Left forelimb (tissue), 1 donor: ENCODE measurements at places on chromosomes 1 and 21.

DNA sequence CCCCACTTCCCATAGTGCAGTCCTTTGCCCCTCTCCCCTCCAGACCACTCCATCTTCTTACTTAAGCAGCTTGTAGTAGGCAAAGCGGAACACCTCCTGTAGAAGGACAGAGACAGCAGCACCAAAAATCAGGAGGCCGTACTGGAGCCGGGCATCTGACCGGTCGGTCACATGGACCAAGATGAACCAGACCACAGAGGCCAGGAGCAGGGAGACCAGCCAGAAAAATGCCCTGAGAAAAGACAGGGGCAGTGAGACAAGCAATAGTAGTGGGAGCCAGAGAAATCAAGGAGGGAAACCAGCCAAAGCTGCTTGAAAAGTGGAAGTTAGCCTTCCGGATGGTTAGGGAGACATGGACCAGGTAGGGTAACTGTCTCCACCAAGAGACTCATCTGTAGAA lies 920 bp downstream of the APH1A start:
- DNase-seq: no peak

DNA sequence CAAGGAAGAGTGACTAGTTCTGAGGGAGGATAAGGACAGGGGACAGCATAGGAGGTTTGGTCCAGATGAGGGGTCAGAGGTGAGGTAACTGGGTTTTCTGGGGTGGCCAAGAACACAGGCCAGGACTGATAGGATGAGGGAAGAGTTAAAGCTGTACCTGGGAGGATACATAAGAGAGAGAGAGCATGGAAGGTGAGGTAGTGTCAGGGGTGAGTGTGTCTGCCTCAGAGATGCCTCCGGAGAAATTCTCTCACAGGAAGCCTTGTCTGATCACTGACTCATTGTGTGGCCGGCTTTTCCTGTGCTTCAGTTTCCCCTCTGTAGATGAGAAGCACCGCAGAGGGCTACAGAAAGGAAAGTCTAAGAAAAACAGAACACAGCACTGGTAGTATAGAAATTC lies 40.2 kb downstream of the FASLG start:
- no peak for DNase-seq

DNA sequence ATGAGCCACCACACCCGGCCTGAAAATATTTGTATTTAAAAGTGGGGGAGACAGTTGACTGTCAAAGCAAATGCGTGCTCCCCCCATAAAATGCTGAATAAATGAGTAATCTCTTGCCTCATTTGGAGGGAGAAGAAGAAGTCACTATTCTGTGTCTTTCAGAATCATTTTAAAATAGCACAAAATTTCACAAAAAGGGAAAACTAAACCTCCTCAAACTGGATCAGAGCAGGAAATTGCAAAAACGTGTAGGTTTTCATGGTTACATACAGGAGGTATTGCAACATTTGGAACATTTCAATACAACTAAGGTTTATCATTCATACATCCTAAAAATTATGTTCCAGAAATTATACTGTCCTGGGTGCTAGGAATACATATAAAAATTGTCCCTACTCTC lies 13.6 kb downstream of the MTF1 start:
- no peak for DNase-seq

DNA sequence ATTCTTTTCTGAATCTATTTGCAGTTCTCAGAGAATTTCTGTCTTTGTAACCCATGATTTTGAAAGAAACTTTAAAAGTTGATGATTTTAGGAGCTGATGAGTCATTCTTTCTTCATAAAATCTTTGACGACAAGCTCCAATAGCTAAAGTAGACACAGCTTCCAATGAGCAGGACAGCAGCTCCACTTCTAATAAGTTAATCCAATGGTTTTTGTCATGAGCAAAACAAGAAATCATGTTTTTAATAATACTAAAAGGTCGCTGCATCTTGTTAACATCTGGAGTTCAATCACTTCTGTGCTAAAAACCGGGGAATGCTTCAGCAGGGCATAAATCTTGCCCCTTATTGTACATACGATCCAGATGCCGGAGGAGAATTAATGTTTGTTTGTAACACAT lies 48.9 kb upstream of the GORAB start:
- no peak for DNase-seq

DNA sequence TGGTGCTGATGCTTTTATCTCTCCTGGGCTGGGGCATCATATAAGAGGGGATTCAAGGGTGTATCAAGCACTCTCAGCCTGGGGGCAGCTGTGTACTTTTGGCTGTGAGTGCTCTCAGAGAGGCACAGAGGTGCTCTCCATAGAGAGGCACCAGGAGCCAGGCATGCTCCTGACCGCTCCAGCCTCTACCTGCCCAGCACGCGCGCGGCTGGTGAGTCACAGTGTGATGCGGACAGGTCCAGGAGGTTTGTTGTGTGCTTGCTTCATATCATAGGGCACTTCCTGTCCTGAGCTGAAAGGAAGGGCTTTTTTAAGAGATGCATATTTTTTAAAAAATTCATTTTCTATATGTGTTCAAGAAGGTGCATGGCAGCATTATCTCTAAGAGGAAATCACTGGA lies 93.6 kb upstream of the BCAR3 start:
- no peak for DNase-seq

DNA sequence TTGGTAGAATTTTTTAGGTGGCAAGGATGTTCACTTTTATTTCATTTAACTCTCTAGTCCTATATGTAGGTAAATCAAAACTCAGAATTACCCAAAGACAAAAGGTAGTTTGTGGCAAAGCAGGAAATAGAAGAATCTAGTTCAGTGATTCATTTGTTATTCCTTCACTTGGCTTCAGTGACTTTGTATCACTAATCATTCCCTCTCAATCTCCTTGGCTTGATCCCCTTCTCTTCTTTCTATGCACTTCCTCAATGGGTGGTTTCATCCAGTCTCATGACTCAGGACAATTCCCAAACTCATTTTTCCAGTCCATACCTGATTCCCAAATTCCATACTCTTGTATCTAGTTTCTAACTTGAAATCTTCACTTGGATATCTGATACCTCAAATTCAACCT lies 64.9 kb downstream of the PRKACB start:
- no peak for DNase-seq

DNA sequence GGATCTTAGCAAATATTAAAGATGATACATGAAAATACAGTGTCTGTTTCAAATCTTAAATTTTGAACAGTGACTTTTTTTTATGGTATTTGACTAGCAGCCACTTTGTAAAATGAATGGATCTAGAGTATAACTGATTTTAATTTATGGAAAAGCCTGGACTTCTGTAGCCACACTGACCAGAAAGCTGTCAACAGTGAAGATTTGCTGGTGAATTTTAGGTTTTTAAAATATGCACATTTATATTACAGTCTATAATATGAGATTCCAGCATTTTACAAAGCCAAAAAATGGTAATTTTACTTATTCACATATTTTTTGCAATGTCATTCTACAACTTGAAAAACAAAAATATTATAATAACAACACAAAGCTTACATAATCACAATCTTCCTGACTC lies 131.8 kb downstream of the NEGR1 start:
- no peak for DNase-seq

GRCh38 chr1:110506541-110506940 lies 12.4 kb downstream of the KCNA10 start:
- no peak for DNase-seq

DNA sequence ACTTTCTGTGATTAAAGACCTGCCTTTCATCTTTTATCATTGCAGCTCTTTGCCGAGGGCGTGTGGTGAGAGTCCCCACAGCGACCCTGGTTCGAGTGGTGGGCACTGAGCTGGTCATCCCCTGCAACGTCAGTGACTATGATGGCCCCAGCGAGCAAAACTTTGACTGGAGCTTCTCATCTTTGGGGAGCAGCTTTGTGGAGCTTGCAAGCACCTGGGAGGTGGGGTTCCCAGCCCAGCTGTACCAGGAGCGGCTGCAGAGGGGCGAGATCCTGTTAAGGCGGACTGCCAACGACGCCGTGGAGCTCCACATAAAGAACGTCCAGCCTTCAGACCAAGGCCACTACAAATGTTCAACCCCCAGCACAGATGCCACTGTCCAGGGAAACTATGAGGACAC lies 32.0 kb downstream of the PTGFRN start:
- DNase-seq: no peak

DNA sequence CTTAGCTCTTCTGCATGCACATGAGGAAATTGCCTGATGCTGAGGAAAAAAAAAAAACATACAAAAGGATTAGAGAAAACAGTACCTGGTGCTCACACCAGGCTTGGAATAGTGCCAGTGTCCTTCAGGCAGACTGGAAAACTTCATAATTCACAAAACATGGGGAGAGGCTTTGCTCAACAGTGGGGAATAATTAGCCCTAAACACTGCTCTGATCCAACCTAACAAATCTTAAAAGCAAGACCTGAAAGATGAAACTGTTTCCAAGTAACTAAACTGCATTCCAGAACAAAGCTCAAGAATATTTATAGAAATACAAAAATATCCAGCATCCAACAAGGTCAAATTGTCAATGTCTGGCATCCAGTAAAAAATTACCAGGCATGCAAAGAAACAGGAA lies 124.8 kb downstream of the AK5 start:
- no peak for DNase-seq

- no peak for DNase-seq
Observed at GRCh38 chr21:27104846-27105431, 138.1 kb upstream of the ADAMTS5 start.

GRCh38 chr1:203038217-203038741 lies 12.0 kb downstream of the PPFIA4 start:
- DNase-seq: peak; percentile 79

DNA sequence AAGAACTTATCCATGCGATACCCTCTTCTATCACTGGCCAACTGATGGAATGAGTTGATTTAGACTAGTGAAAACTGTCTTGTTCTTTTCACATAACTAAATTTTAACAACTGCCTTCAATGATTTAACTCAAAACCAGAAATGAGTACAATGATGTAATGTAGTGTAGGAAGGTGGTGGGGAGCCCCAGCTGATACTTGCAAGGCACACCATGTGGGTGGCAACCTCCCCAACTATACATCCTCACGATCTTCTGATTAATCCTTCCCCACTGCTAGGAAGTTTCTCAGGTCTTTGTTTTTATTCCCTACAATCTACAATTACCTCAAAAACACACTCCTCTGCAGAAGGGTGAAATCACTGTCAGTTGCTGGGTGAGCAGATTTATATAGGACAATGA lies 100.7 kb downstream of the KCTD3 start:
- no peak for DNase-seq

DNA sequence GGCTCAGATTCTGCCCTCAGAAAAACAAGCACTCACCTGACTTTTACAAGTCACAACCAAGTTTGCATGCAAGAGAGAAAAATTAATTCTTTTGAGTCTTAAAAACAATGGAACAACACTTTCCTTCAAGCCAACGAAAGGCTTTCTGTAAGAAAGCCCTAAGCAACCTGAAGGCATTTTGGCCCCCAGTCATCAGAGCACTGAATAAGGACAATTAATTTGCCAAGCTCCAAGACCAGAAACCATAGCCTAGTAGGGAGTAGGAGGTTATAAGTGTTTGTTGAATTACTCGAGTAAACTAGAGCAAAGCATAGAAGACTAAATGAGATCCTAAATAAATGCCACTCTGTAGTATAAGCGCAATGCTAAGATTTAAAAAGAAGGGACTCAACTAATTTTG lies 4.7 kb downstream of the TGFBR3 start:
- no peak for DNase-seq

DNA sequence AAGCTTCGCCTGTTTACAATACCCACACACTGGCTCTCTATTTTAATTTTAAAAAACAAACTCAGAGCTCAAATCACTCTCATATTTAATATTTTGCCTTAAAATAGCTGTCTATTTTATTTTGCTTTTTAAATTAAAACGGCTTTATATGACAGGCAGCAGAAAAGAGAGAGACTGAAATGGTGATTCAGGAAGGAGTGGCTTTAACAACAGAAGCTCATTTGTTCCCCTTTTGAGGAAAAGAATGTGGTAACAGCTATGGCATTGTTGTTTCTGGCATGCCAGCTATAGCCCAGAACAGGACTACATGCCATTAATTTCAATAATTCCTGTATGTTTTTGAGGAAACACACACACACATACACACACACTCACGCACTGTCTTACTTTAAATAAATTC lies 234.2 kb upstream of the PTBP2 start:
- DNase-seq: no peak

DNA sequence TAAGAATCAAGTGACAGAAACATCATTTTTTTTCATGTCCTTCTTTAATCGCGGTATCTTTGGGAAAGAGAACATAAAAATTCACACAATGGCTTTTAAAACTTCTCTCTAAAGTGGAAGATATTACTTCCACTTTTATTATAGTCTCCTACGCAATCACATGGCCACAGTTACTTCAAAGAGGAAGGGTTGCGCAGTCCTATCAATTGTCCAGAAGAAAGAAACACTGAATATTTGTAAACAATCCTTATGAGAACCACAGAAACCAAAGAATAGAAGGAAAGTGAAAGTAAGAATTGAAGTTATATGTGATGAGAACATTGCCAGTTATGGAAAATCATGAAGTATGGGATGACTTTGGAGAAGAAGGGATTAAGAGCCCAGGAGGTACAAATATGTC lies 32.6 kb downstream of the CFH start:
- DNase-seq: no peak

DNA sequence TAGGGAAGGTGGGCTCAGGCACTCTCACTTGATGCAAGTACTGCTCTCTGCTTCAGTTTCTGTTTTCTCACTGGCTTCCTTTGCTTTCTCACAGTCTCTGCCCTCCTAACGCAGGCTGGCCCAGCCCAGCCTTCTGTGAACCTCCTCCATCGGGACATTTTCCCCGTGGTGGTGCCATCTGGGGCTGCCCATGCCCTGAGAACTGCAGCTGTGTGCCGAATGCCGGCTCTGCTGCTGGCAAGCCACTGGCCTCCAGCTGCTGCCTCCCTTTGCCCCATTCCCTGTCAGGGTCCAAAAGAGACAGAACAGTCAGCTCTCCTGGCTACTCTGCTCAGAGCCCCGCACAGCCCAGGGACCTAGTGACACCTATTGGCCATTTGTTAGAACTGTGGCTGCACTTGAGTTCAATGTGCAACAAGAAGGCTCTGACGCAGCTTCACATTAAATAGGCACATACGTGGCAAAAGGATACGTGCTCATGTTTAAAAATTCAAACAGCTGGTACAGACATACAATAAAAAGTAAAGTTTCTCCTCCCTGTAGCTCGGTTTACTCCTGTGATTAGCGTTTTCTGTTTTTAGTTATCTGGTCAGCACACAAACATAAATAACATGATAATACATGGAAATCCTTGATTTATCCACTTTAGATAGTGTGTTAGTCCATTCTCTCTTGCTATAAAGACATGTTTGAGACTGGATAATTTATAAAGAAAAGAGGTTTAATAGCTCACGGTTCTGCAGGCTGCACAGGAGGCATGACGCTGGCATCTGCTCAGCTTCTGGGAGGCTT lies 46.6 kb downstream of the FCRL5 start:
- DNase-seq: no peak

DNA sequence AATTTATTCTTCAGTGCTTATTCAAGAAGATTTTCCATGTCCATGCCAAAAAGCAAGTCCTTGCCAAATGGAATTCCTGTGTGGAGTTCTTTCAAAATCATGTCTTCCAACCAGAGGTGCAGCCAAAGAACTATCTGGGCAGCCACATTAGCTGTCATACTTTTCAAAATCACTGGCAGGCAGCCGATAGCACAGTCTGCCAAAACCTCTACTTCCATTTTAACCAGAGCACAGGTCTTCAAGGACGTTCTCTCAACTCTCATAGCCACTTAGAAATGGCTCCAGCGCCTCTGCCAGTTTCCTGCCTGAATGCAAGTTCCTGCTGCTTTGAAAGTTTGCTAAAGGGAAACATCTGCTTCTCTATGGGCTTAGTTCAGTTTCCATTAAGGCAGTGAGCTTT lies 975.7 kb upstream of the ADGRL4 start:
- DNase-seq: peak; percentile 88
